ENCODE measurements at places on chromosomes 2 and 18. TPM values are rescaled to one million over a fixed set of nuclear protein-coding genes. Genes with fewer than 3 reads are reported as not detected.

The PCARE gene
- total RNA-seq, result not detected

The CRYGC gene
- total RNA-seq, result not detected

The GAREM2 gene
- total RNA-seq, result 2.2 TPM

The ZBTB14 gene
- 11.8 TPM for total RNA-seq

DNA sequence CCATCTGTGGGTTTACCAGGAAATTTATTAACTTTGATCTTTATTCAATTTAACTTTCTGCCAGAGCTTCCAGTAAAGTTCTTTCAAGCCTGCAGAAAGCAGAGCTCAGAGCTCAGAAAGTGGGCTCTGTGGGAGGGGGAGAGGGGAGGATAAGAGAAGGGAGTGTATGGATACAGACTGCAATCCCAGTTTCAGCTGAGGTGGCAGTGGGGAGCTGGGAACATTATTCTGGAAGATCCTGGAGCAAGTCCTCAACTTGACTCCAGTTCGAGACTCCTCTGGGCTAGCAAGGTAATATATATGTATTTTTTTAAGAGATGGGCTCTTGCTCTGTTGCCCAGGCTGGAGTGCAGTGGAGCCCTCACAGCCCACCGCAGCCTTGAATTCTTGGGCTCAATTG is 108.9 kb upstream of the NABP1 start:
- DNase-seq, result no peak
- H3K4me1 ChIP-seq, result peaks cover 10% of the 10 kb centered on the region
- H3K4me3 ChIP-seq, result no peak overlapping the region
- no peaks in the 10 kb centered on the region for H3K36me3 ChIP-seq
- H3K27ac ChIP-seq, result no peak overlapping the region
- H3K27me3 ChIP-seq, result no peaks in the 10 kb centered on the region

DNA sequence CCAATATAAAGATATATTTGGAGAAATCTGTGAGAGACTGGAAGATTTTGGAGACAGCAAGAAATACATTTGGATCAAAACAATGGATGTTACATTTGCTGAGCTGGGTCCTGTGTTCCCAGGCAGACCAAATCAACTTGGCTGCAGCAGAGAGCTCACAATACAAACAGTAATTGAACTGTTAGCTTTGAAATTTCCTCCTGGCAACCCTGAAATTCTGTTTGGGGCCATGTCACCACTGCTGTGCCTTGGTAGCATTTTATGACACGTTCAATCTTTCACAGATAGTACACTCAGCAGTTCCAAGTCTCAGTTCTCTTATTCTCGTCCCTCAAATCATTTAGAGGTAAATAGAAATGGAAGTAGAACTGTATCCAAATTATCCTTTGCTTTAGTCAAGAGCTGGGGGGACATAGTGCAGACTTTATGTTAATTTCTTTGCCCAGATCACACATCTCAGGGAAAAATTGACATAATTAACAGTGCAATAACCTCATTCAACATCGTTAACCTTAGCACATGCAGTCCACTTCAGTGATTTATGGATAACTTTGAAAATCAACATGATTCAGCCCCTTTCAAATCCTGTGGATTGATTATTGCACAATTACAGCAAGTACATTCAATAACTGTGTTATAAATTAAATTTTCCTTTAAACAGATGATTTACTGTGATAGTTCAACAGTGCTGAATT is 277.4 kb upstream of the MC4R start:
- no peak overlapping the region for H3K4me3 ChIP-seq
- no peaks in the 10 kb centered on the region for H3K36me3 ChIP-seq
- H3K27ac ChIP-seq, result peak overlapping the region; percentile 7
- H3K4me1 ChIP-seq, result no peaks in the 10 kb centered on the region

- no peak overlapping the region for H3K27ac ChIP-seq
- no peaks in the 10 kb centered on the region for H3K36me3 ChIP-seq
- H3K4me3 ChIP-seq, result no peak overlapping the region
- no peaks in the 10 kb centered on the region for H3K27me3 ChIP-seq
- DNase-seq, result no peak
Observed at GRCh38 chr18:50000227-50000626, 186.9 kb upstream of the ACAA2 start.

DNA sequence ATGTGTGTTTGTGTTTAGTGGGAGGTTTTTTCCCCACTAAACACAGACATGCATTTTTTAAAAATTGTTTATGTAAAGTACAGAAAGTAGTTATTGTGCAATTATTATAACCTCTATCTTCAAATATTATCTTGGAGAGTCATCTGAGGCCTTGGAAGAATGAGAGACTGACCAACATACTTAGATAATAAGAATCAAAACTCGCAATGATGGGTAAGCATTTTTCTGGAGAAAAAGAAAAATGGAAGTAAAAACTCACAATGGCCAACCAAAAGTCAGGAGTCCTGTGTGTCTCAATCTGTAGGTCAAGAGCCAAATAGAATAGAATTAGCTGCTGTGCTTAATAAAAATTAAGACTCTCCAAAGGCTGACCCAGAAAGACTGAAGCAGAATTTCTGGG is 43.0 kb downstream of the MEMO1 start:
- H3K4me1 ChIP-seq, result peaks cover 26% of the 10 kb centered on the region
- H3K4me3 ChIP-seq, result peak overlapping the region; percentile 4
- no peaks in the 10 kb centered on the region for H3K27me3 ChIP-seq
- H3K27ac ChIP-seq, result peak overlapping the region; percentile 29

DNA sequence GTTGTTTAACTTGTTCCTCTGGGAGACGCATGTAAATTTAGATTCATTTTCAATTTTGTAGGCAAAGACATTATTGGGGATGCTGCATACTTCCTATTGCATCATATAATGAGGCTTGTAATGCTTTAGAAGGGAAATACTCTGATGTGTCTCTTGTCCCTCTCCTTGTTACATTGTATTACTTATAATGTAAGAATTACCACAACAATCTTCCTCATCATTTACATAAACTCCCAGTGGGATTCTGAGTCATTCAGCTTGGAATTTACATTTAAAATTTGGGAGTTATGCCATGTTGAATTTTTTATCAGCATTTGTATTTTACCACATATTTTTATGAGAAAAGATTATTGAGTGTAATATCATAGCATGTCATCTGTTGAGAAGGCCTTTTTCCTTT is 963.4 kb upstream of the NRXN1 start:
- H3K27me3 ChIP-seq, result no peaks in the 10 kb centered on the region
- no peak for DNase-seq
- H3K27ac ChIP-seq, result no peak overlapping the region
- no peaks in the 10 kb centered on the region for H3K4me1 ChIP-seq

Data from adrenal gland (tissue), 19 donors.